ENCODE measurements at places on chromosomes 2 and 18.
A peak's percentile ranks its signal among the peaks of the same experiment; 100 is the strongest.

- peak; percentile 36 for DNase-seq
These were observed 104.2 kb downstream of the SPTBN1 start for GRCh38 chr2:54560146-54560881.

DNA sequence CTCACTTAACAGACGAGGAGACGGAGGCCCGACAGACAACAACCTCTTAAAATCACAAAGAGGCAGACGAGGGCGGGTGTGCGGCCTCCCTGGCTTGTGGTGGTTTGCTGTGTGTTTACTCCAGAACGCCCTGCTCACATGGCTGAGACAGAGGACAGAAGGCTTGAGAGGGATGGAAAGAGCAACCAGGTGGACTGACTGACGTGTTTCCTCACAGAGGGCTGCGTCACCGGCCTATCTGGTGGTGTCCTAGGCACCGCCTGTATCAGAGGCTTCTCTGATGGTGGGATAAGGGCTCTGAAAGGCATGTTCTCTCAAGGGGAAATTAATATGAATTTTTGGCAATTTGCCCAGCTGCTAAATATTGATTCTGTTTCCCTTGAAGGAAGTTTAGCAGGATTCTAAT is 47.0 kb upstream of the RALBP1 start:
- DNase-seq, result no peak

- DNase-seq, result no peak
These were observed 19.4 kb upstream of the MPPE1 start for GRCh38 chr18:11927497-11927896.

- DNase-seq, result no peak
These were observed 188.3 kb upstream of the ZSWIM2 start for GRCh38 chr2:187037310-187037709.

GRCh38 chr2:79375817-79376216 is 137.0 kb upstream of the CTNNA2 start:
- no peak for DNase-seq

- peak; percentile 58 for DNase-seq
These were observed 112.3 kb downstream of the BCL2 start for GRCh38 chr18:63207143-63207790.

GRCh38 chr18:43170586-43170985 is 55.1 kb upstream of the RIT2 start:
- DNase-seq, result no peak

DNA sequence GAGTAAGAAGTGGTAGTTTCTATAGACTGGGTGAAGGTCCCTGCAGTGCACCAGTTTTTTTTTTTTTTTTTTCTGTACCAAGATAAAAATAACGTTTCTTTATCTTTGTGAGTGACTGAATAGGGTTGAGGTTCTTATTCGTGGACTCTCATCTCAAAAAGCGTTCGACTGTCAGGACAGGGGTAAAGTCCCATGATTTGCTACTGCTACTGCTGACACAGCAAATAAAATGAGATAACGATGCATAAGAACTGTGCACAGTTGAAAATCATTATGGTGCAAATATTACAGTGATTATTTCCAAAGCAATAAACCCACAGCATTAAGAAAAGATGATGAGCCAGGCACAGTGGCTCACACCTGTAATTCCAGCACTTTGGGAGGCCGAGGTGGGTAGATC is 482.0 kb upstream of the CHST9 start:
- no peak for DNase-seq

GRCh38 chr2:164574931-164575330 is 46.4 kb downstream of the GRB14 start:
- no peak for DNase-seq

DNA sequence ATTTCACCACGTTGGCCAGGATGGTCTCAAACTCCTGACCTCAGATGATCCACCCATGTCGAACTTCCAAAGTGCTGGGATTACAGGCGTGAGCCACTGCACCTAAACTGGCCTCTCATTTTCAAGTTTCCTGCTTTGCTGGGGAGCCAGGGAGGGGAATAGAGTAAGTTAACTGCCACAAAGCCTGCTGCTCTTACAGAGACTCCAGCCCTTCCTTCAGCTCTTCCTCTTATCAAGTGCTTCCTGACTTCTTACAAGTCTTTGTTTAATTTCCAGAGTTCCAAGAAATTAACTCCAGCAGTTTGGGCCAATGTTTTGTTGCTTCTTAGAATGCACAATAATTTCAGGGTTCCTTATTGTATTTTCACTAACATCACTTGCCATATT is 24.3 kb upstream of the UBE2F start:
- no peak for DNase-seq

- DNase-seq, result no peak
These were observed 36.3 kb downstream of the YWHAQ start for GRCh38 chr2:9594366-9595054.

DNA sequence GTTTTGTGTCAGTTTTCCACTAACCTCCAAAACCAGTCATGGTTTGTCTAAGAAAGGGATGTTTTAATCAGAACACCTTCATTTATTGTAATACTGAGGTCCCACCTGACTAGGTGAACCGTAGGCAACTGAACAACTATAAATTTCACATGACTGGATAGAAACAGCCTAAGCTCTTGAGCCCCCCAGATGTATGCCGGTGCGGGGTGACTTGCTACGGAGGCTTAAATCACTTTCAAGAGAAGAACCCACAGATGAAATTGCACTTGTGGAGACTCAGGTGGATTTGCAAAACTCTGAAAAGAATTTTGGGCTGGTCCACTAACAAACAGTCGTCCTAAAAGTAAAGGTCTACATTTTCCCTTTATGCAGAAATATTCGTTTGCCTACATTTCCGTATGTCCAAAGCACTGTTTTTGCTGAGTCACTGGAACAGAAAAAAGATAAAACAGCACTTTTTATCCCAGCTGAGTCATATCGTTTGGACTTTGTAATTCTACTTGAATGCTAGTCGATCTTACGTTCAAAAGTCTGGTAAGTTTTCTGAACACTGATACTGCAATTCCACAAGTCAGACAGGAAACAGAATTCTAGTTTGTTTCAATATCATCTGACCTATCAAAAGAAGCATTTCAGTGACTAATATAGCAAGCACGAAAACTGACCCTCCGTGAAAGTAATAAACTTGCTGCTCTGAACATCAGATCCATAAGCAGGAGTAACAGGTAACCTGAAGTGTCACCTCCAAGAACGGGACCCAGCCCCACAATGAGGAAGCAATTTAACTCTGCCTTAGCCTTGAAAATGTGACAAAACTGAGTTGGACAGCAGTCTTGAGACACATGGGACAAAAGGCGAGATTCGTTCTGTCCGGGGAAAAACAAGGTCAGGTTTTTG is 18.1 kb downstream of the ZNF516 start:
- no peak for DNase-seq

- no peak for DNase-seq
These were observed 269.7 kb downstream of the ALPK2 start for GRCh38 chr18:58359218-58359617.

DNA sequence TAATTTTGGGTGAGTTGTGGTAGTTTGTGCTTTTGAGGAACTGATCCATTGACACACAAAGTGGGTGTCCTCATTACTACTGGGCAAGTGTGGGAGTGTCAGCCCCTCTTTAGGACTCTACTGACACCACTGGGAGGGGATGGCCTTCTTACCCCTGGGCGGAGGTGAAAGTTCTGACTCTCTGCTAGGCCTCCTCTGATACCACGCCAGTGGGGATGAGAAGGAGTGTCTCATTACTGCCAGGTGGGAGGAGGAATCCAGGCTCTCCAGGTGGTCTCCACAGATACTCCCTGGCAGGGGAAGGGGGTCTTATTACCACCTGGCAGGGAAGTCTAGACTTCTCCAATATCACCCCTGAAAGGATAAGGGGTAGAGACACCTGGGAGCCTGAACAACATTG is 9.1 kb downstream of the LCLAT1 start:
- no peak for DNase-seq

DNA sequence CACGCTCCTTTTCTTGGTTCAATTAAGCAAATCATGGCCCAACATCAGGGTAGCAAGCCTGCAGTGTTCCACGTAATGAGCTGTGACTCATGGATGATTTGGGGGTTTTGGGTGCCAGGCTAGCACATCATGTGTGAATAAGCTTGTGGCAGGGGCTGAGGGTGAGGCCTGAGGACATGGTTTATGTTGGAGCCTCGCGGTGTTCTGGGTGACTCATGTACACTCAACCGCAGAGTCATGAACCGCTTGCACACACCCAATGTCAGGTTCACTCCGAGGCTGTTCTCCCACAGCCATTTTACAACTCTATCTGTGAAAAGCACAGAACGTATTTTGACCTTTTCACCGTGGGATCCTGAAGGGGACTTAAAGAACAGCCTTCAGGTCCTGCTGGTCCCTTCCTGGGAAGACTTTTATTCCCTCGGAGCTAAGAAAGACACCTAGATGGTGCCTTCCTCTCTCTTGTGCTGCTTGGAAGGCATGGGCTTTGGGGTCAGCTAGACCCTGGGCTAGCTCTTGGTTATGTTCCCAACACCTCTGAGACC is 139.9 kb upstream of the ZEB2 start:
- DNase-seq, result peak; percentile 26

- peak; percentile 74 for DNase-seq
These were observed 44.5 kb downstream of the USP34 start for GRCh38 chr2:61426267-61426897.

DNA sequence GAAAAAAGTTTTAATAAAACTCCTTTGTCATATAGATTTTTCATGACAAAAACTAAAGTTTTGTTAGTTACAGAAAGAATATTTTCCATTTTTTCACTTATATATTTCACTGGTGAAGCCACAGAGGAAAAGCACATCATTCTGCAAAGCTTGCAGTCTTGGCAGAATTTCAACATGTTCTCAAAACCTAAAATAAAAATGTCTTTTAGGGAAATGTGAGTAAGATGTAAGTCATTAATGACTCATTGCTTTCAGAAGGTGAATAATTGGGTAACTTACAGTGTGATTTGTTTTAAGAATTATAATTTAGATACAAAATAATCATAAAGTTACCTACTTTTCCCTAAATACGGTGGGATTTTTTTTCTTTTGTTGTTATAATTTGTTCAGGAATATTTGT is 43.4 kb upstream of the TNFRSF11A start:
- no peak for DNase-seq

DNA sequence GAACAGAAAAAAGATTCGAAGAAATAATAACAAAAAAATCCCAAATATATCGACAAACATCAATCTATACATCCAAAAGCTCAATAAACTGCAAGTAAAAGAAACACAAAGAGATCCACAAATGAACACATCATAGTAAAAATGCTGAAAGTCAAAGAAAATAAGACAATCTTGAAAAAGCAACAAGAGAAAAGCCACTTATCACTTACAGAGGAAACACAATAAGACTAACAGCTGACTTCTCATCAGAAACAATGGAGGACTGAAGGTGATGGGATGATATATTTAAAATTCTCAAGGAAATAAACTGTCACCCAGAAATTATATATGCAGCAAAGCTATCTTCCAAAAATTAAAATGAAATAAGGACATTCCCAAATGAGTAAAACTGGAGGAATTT is 140.3 kb downstream of the NDUFA10 start:
- no peak for DNase-seq

DNA sequence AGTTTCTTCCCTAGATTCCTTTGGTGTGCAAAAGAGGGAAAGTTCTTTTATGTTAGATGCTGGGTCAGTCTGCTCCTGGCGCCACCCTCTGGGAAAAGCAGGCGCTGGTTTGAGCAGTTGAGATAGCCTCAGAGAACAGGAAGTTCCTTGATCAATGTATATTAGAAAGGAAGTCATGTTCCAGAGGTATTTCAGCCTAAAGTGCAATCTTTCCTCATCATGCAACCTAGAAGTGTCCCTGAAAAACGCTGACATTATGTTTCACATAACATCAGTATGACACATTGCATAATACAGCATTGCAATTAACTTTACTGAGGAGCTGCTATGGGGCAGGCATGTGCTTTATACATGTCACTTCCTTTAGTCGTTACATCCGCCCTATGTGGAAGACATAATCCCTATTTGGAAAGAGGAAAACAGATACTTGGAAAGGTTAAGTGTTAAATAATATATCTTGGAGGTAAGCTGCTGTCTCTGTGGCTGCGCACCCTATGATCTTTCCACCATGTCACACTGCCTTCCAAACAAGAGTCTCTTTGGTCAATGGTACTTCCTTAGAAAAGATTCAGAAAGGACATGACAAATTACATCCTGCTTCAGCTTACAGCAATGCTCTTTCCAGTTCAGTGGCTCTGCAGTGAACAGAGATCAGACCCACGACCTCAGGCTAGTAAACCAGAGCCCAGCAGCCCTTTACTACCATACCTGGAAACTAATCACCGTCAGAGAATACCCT is 369.7 kb downstream of the RAD51AP2 start:
- DNase-seq, result no peak

DNA sequence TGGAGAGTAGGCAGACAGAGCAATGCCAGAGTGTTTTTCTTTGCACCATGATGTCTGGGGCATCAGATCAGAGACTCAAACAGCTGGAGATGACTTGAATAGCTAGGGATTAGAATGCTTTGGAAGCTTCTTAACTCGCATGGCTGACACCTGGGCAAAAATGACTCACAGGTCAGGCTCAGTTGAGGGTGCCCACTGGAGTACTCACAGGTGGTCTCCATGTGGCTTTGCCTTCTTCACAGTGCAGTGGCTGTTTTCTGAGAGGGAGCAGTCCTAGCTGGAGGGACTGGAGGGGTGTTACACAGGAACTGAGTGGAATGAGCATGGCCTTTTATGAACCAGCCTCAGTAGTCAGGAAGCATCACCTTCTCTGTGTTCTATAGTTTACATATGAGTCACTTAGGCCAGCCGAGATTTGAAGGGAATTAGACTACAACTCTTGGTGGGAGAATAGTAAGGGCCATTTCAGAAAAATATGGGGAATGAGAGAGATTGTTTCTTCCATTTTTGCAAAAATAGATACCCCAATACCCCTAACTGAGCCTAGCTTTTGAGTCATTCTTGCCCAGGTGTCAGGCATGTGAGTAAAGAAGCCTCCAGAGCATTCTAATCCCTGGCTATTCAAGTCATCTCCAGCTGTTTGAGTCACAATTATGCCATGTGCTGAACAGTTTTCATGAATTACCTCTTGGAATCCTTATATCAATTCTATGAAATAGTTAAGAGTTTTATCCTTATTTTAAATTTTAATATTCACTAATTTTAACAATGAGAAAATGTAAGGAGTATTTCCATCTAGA is 7.1 kb upstream of the PPP1R1C start:
- DNase-seq, result no peak

DNA sequence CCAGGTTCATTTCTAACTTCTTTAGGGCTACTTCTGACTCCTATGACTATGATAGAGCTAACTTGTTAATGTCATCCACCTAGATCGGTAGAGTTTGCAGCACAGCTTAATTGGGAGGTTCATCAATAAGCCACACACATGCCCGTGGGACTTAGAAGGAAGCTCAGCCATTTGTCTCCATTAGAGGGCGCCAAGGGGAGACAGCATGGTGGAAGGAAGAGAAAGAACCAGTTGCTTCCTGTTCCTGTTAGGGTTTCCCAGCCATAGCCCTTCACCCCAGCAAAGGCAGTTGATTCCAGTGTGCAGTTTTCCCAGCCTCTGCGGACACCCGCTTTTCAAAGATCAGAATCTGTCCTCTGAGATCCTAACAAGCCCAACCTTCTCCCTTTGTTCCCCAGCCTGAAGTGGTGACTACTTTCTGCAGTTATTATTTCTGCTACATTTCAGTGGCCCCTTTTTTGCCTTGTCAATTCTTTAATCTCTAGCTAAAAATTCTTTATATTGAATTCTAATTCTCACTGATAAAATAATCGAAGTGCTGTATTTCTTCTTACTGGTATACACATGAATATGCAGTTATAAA is 30.3 kb downstream of the MAIP1 start:
- DNase-seq, result peak; percentile 63
